ENCODE measurements at places on chromosomes 6 and 20.
A peak's percentile ranks its signal among the peaks of the same experiment; 100 is the strongest.

GRCh38 chr6:33904050-33904746 lies 100.4 kb upstream of the MLN start:
- peak; percentile 26 for DNase-seq

DNA sequence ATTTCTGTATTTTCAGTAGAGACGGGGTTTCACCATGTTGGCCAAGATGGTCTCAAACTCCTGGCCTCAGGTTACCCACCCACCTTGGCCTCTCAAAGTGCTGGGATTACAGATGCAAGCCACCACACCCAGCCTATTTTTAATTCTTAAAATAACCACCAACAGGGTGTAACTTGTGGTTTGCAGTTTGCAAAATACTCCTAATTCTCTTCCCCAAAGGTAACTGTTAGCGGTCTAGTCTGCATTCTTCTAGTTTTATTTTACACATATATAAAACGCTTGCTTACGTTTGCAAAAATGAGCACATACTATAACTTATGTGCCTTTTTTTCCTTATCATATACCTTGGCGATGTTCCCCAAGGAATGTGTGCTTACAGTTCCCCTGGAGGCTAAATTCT lies 25.6 kb upstream of the CHMP4B start:
- no peak for DNase-seq

- no peak for DNase-seq
Measured at GRCh38 chr6:138446821-138447220, 42.8 kb downstream of the HEBP2 start.

- DNase-seq, result no peak
Measured at GRCh38 chr20:15840636-15841301, 732.5 kb downstream of the KIF16B start.

- DNase-seq, result no peak
Measured at GRCh38 chr20:20407891-20408805, 40.2 kb downstream of the INSM1 start.

- no peak for DNase-seq
Measured at GRCh38 chr6:170173335-170173881, 117.5 kb downstream of the DLL1 start.

GRCh38 chr6:17311595-17312311 lies 30.6 kb downstream of the RBM24 start:
- peak; percentile 16 for DNase-seq

GRCh38 chr20:35451295-35451694 lies 4.1 kb upstream of the CEP250 start:
- DNase-seq, result no peak

GRCh38 chr20:9903048-9903655 lies 64.3 kb upstream of the PAK5 start:
- DNase-seq, result peak; percentile 31

DNA sequence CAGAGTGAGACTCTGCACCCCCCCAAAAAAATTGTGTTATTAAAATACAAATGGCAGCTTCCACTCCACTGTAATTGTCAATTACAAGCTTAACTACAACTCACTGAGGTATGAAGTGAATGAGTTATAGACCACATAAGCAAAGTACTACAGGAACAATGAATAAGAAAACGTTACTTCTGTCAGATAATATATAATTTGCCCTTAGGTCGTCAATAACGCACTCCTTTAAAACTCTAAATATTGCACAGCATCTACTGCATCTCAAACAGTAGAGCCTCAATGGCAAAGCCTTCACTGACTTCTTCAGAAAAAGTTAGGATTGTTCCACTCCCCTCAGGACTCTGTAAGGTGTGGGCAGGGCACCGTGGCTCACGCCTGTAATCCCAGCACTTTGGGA lies 2.0 kb upstream of the HBS1L start:
- DNase-seq, result no peak

- no peak for DNase-seq
Measured at GRCh38 chr6:138429761-138430160, 25.7 kb downstream of the HEBP2 start.

- DNase-seq, result no peak
Measured at GRCh38 chr20:61436667-61437279, 184.7 kb downstream of the CDH4 start.

DNA sequence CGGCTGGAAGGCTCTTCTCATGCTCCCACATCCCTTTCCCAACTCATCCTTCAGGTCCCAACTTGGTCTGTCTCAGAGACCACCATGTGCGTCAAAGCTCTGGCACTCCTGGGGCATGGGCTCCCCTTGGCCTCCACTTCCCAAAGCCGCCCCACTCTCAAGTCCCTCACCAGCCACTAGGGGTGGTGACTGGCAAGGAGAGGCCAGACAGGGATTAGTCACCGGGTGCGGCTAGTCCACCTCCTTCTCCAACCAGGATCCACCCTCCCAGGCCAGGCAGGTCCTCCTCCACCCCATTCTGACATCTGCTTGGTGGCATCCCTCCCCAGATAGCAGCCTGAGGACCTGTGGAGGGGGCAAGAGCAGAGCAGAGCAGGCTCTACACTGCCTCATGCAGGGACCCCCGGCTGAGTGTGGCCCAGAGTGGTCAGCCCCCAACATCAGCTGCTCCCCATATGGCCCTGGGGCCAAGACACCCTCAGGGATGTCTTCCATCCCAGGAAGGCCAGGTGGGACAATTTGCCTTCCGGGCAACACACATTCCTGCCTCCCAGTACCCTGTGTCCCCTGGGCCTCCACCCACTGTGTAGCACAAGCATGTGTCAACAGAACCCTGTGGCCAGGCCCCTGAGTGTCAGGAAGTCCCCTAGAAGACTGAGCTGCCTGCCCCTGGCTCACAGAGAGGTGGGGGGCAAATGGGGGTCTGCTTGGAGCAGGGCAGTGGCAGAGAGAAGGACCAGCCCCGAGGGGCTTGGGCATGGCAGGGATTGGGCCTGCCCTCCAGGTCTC lies 29.2 kb downstream of the YTHDF1 start:
- no peak for DNase-seq

- no peak for DNase-seq
Measured at GRCh38 chr6:167528239-167528638, 203.4 kb downstream of the TTLL2 start.

- no peak for DNase-seq
Measured at GRCh38 chr6:13338038-13338437, 9.7 kb upstream of the TBC1D7 start.

DNA sequence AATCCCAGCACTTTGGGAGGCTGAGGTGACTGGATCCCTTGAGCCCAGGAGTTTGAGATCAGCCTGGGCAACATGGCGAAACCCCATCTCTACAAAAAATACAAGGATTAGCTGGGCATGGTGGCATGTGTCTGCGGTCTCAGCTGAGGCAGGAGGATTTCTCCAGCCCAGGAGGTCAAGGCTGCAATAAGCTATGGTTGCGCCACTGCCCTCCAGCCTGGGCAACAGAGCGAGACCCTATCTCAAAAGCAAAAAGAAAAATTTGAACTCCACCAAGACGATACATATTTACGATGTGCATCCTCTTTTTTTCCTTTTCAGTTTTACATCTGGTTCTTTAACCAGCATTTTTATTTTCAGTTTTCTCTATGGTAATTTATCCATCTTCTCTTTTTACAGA lies 162.1 kb downstream of the JARID2 start:
- DNase-seq, result no peak

- no peak for DNase-seq
Measured at GRCh38 chr6:170069611-170070010, 221.3 kb downstream of the DLL1 start.

GRCh38 chr6:75563032-75563431 lies 38.6 kb upstream of the SENP6 start:
- DNase-seq, result peak; percentile 6

GRCh38 chr6:167125410-167125809 lies 2.5 kb downstream of the CCR6 start:
- DNase-seq, result no peak

- DNase-seq, result no peak
Measured at GRCh38 chr6:112910256-112910655, 563.1 kb downstream of the RFPL4B start.

DNA sequence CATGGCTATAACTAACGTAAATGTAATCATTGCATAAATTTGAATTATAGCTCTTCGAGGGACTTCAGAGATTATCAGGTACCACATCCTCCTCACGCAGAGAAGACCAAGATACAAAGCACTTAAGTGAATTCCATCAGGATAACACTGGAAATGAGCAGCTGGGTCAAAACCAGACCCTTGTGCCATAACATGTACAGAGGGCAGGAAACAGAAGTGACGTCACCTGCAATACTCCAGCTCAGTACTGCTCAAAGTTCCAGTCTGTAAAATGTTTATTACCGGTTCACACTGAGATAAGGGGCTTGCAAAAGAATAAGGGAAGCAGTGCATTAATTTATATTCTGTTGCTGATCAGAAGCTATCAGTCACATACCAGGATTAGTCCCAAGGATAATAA lies 45.8 kb downstream of the RGS17 start:
- DNase-seq, result no peak

- no peak for DNase-seq
Measured at GRCh38 chr6:168676552-168677322, 235.8 kb downstream of the SMOC2 start.

DNA sequence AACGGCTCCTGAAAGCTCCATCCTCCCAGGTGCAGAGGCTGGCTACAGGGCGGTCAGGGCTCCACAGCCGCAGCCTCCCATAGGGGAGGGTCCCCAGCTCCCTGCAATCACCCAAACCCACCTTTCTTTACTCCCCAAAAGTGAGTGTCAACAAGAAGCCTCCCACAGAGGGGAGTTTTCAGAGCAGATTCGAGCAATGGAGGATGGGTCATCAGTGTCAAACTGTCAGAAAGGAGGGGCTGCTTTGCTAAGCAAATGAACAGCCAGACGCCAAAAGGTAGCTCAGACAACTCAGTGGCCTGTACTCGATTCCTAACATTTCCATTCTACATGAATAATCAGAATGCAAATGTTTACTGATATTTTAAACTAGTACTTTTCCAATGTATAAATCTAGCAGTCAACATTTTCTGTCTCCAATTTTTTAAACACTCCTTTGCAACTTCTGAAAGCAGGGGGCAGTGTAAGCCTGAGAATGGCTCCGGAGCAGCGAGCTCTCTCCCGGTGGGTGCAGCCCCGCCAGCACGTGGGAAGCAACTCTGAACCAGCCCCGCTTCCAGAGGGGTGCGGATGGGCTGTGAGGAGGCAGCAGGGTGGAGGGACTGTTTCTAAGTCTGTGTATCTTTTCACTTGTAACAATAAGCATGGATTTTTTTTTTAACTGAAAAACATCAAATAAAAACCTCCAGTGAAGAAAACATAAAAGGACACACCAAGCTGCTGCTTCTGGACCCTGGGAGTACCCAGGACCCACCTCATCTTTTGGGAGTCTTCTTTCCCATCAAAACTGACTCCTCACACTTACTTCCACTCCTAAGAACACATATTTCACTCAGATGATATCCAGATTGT lies 54.9 kb downstream of the TAF4 start:
- DNase-seq, result peak; percentile 66

DNA sequence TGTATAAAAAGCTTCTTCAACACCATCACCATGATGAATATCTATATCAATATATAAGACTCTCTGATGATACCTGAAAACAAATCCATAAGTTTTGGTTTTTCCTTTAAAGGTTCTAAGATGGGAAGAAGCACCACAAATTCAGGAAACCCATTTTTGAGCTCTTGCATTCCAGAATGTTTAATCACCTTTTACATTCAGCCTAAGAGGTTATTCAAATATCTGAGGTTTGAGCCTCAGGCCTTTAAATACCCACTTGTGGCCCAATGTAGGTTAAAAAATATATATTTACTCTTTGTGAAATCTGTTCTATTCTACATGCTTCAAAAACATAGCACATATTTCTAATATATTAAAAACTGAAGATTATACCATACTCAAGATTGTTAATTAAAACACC lies 17.6 kb downstream of the HDAC2 start:
- no peak for DNase-seq

- DNase-seq, result no peak
Measured at GRCh38 chr6:124963831-124964763, 1.9 kb downstream of the RNF217 start.

GRCh38 chr6:20313051-20313450 lies 88.6 kb upstream of the E2F3 start:
- DNase-seq, result no peak

DNA sequence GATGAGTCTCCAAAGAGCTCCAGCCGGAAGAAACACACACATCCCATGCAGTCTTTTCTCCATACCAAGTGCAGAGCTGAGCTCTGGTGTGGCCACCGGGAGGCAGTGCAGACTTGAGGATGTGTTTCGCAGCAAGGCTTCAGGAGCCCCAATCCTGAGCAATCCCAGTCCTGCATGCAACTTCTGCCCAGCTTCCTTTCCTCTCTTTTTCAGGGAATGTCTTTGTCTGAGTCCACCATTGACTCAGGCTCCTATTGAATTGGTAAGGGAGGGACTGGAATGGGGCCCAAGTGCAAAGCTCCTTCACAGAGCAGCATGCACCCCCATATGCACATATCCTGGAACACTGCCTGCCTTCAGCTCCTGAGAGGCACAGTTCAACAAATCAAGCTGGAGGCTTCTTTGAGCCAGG lies 50.5 kb upstream of the ASIP start:
- peak; percentile 71 for DNase-seq

DNA sequence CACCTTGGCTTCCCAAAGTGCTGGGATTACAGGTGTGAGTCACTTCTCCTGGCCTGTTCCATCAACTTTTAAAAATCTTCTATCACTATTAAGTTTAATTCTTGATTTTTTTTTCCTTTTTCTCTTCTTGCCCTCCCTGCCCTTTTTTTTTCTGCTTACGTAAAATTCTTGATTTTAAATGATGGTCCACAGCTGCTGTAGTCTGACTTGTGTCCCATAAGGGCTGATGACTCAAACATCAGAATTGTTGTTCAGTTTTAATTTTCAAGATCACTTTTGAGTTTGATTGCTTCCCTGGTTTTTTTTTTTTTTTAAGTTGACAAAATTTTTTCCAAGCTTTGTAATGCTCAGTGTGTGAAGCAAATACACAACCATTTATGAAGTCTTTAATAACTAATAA lies 61.9 kb downstream of the CBFA2T2 start:
- DNase-seq, result no peak

DNA sequence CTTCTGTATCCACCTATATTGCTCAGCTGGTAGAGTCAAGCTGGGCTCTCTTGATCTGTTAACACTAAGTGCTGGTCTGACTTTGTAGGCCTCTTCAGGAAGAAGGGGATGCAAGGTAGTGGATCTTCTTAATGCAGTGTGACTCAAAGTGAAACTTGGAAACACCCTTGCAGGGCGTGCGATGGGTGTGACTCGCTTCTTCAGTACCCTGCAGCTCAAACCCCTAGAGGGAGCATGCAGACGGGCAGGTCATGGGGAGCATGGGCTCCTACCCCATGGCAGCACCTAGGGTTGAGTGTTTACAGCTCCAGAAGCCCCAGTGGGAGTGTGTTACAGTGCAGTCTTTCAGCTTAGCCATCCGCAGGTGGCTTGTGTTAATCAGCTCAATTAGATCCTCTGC lies 757 bp upstream of the SAMD3 start:
- DNase-seq, result no peak

DNA sequence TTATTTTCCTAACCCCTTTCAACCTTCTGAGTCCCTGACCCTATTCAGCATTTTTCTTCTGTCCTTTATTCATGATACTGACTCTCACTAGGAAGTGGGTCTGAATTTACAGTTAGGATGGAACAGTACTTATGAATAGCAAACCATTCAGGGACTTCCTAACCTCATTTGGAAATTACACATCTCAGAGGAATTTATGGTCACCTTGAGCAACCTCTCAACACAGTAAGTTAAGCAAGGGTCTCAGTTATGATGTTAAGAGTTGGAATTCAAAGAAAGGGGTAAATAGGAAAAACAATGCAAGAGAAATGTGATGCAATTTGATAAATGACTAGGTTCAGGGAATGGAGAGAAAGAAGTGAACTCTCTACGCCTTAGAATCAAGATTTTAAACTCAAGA lies 97.3 kb downstream of the GPR6 start:
- DNase-seq, result no peak

- DNase-seq, result no peak
Measured at GRCh38 chr6:11598687-11599086, 61.1 kb downstream of the TMEM170B start.

GRCh38 chr6:43759136-43759906 lies 10.7 kb upstream of the VEGFA start:
- no peak for DNase-seq
